ENCODE measurements at places on chromosomes 2 and 18. TPM values are rescaled to one million over a fixed set of nuclear protein-coding genes. Genes with fewer than 3 reads are reported as not detected.
A peak's percentile ranks its signal among the peaks of the same experiment; 100 is the strongest.

- H3K36me3 ChIP-seq, result no peaks in the 10 kb centered on the region
- no peak for DNase-seq
- H3K27ac ChIP-seq, result no peak overlapping the region
- no peak overlapping the region for H3K4me3 ChIP-seq
- H3K27me3 ChIP-seq, result peaks cover 16% of the 10 kb centered on the region
- no peaks in the 10 kb centered on the region for H3K4me1 ChIP-seq
Measured at GRCh38 chr18:47390410-47391024, 139.1 kb upstream of the SKOR2 start.

DNA sequence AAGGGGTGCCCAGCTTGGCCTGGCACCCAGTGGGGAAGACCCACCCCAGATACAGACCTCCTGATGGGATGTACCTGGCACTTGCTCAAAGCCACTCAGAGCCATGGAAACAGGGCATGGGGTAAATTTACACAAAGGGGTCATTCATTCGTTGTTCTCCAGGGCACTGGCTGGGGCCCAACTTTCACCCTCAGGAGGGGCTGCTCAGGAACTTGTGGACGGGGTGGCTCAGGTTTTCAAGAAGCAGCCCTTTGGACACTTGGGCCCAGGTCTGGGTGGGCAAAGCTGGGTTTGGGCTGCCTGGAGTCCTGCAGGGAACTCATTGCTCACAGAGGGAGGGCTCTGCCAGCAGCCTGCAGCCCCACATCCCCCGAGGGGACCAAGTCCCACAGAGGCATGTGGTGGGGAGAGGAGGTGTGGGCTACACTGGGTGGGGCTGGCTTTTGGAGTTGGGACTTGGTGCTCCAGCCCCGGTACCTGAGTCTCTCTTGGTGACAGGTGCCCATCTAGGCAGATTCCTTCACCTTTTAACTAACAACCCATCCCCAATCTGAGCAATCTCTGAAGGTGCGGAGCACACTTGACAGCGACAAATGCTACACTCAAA, 172.3 kb downstream of the CELF4 start:
- no peak overlapping the region for H3K4me3 ChIP-seq
- no peaks in the 10 kb centered on the region for H3K36me3 ChIP-seq
- no peak overlapping the region for H3K27ac ChIP-seq

The COLEC12 gene
- total RNA-seq, result not detected

The PTPRM gene
- 10.5 TPM for total RNA-seq

- H3K27me3 ChIP-seq, result peaks cover under 1% of the 10 kb centered on the region
- H3K4me1 ChIP-seq, result no peaks in the 10 kb centered on the region
- no peak overlapping the region for H3K4me3 ChIP-seq
- no peak for DNase-seq
- H3K27ac ChIP-seq, result no peak overlapping the region
Measured at GRCh38 chr2:160035125-160035524, 27.3 kb downstream of the PLA2R1 start.

DNA sequence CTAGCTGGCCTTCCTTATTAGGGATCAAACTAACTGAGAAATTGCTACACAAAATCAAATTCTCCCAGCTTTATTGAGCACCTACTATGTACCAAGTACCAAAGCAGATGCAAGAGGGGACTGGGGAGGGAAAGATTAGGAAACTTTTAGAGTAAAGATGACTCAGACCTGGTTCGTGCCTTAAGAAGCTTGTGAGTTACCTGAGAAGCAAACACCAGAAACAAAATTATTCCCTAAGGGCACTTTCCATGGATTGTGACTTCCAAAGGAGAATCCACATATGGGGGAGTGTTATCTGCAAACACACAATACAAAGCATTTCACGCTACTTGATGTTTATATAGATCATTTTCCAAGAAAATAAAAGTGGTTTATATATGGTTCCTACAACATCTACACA, 326.9 kb upstream of the HNRNPA3 start:
- no peak for DNase-seq
- peaks cover 2% of the 10 kb centered on the region for H3K27me3 ChIP-seq
- no peaks in the 10 kb centered on the region for H3K4me1 ChIP-seq
- no peak overlapping the region for H3K4me3 ChIP-seq
- H3K27ac ChIP-seq, result no peak overlapping the region

DNA sequence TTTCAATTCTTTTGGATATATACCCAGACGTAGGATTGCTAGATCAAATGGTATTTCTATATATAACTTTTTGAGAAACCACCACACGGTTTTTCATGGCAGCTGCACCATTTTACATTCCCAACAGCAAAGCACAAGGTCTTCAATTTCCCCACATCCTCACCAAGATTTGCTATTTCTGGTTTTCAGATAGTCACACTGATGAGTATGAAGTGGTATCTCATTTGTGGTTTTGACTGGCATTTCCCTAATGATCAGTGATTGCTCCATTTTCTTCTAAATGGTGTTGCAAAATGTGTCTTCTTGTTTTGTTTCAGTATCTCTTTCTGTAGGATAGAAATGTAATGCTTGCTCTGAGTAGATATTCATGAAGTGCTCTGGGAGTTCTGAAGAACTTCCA, 52.0 kb downstream of the ANKRD44 start:
- peaks cover 46% of the 10 kb centered on the region for H3K36me3 ChIP-seq
- H3K27me3 ChIP-seq, result no peaks in the 10 kb centered on the region
- peaks cover 85% of the 10 kb centered on the region for H3K4me1 ChIP-seq
- no peak overlapping the region for H3K4me3 ChIP-seq
- no peak for DNase-seq
- peak overlapping the region; percentile 43 for H3K27ac ChIP-seq

- no peak overlapping the region for H3K27ac ChIP-seq
- H3K4me3 ChIP-seq, result no peak overlapping the region
- no peak for DNase-seq
- H3K27me3 ChIP-seq, result no peaks in the 10 kb centered on the region
Measured at GRCh38 chr18:68498185-68498584, 216.7 kb downstream of the TMX3 start.

The BOLL gene
- total RNA-seq, result not detected

DNA sequence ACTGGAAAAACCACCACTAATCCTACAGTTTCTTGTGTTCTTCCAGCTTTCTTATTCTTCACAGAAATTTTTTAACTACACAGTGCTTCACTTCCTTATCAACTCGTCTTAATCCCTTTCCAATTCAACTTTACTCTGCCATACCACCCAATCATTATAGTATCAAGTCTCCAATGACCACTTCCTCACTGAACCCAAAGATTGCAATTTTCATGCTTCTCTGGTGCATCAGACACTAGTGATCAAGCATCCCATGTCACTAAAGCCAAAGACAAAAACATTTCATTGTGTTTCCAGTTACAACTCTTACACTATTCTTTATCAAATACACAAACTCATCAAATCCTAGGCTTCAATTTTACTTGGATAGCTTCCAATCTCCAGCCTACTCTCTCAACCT, 9.5 kb downstream of the CHAC2 start:
- peaks cover 52% of the 10 kb centered on the region for H3K36me3 ChIP-seq
- H3K27me3 ChIP-seq, result no peaks in the 10 kb centered on the region
- peaks cover 19% of the 10 kb centered on the region for H3K4me1 ChIP-seq
- H3K4me3 ChIP-seq, result no peak overlapping the region
- peak overlapping the region; percentile 0 for H3K27ac ChIP-seq

DNA sequence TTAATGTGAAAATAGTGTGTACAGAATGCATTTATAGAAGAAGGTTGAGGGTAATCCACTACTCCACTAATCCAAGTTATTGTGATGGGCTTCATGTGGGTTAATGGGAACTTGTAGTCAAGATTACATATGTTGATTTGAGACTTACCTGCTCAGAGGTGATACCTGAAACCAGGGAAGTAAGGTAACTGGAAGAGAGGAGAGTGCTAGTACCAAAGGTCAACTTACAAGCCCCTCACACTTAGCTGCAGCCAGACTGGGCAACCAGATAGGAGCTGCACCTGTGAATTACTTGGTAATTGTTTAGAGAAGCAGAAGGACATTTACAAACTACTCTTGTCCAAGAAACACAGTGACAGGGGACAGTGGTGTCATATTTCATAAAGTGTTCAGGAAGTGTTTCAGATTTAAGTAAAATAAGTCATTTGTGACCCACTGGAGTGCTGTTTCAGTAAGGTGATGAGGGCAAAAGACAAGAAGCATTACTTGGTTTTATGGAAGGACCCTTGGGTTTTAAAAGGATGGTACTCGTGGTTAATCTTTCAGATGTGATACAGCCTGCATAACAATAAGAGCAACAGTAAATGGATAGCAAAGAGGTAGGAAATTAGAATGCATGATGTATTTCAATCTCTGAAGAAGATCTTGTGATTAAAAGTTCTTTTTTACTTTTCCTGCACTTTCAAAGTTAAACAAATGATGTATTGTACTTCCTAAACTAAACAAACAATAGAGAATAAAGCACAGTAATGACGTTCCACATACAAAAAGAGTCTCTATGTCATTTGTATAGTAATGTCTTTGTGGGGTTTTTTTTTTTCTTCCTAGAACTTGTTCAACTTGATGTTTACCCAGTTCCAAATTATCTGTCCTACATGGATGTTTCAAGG, 189.3 kb downstream of the PHLPP1 start:
- H3K4me1 ChIP-seq, result no peaks in the 10 kb centered on the region
- no peak for DNase-seq
- no peaks in the 10 kb centered on the region for H3K36me3 ChIP-seq
- H3K4me3 ChIP-seq, result no peak overlapping the region

The SNORC gene
- 1.1 TPM for total RNA-seq

Measured in activated CD4-positive, alpha-beta T cell treated with anti-CD3 and anti-CD28 coated beads, Interleukin-2, amount 10 ng/mL, durations not matched to agents 7 days and 5 days (primary cell).